ENCODE measurements at places on chromosomes 5 and 9.

- H3K27me3 ChIP-seq = peaks cover 2% of the 10 kb centered on the region
- no peaks in the 10 kb centered on the region for H3K4me1 ChIP-seq
- no peak for DNase-seq
- H3K27ac ChIP-seq = no peak overlapping the region
- no peaks in the 10 kb centered on the region for H3K36me3 ChIP-seq
- H3K4me3 ChIP-seq = no peak overlapping the region
Observed at GRCh38 chr9:93186215-93186945, 2.4 kb downstream of the WNK2 start.

DNA sequence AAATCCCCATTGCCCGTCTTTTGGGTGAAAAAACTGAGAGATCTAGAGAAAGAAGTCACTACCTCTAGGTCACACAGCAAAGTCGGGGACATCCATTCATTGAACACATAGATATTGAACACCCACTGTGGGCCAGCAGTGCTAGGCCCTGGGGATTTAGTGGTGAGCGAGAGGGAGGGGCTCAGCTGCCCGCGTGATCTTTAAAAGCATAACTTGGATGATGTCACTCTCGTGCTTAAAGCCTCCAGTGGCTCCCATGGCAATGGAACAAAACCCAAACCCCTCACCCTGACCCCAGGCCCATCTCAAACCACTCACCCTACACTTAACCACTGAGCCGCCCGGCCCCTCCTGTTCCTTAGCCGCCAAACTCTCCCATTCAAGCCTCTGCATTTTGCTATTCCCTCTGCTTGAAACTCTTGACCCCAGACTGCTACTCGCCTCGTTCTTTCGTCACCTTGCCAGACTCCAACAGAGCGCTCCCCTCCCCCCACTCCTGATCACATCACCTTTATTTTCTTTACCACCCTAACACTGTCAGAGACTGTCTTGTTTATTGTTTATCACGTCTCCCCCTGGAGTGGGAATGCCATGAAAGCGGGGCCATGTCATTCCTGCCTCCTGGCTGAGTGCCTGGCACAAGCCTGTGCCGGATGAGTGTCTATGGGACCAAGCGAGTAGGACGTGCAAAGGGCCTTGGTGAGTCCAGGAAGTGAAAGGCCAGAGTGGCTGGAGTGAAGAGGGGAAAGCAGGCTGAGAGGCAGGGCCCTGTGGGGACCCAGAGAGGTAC, 710 bp upstream of the PIP5KL1 start:
- peaks cover 21% of the 10 kb centered on the region for H3K4me1 ChIP-seq
- H3K27me3 ChIP-seq = no peaks in the 10 kb centered on the region
- no peak overlapping the region for H3K27ac ChIP-seq

- no peaks in the 10 kb centered on the region for H3K27me3 ChIP-seq
- H3K36me3 ChIP-seq = no peaks in the 10 kb centered on the region
- no peaks in the 10 kb centered on the region for H3K4me1 ChIP-seq
- H3K27ac ChIP-seq = no peak overlapping the region
- no peak for DNase-seq
- no peak overlapping the region for H3K4me3 ChIP-seq
Observed at GRCh38 chr9:121527371-121527770, 27.7 kb upstream of the GGTA1 start.

DNA sequence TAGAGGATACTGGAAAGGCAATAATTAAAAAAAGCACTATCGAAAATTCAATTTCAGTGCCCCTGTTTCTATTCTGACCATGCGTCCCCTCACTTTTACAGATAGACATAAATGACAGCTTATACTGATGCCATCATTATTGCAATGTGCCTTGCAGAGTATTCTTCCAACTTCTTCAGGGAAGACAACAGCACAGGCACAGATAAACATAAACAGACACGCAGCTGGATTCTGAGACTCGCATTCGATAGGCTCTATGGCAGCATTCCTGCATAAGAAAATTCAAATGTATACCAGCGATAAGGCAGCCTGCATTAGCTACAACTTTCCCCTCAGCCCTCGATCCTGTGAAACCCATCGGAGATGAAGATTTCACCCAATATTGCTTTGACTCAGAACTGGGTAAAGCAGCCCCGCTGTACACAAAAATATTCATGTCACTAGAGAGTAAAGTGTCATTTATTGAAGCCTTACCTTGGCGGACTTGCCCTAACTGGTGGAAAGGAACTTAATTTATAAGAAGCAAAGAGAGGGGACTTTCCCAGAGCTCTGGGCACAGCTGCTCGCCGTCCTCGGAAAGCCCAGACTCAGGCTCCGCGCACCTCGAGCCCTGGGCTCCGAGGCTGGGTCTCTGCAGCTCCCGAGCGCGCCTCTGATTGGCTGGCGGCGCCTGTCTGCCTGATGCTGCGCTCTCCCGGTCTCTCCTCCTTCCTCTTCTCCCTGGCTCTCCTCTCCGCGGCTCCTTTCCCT, at the start of gene CDH18:
Gene CDH18, minus strand, starts transcription at position 589 of the 750 bp plus-strand sequence. CDS start 149,214 bp downstream, outside the sequence.
- no peaks in the 10 kb centered on the region for H3K27me3 ChIP-seq
- no peaks in the 10 kb centered on the region for H3K36me3 ChIP-seq
- no peak for DNase-seq
- no peaks in the 10 kb centered on the region for H3K4me1 ChIP-seq
- H3K4me3 ChIP-seq = no peak within 1 kb of the TSS
- H3K27ac ChIP-seq = no peak within 1 kb of the TSS

DNA sequence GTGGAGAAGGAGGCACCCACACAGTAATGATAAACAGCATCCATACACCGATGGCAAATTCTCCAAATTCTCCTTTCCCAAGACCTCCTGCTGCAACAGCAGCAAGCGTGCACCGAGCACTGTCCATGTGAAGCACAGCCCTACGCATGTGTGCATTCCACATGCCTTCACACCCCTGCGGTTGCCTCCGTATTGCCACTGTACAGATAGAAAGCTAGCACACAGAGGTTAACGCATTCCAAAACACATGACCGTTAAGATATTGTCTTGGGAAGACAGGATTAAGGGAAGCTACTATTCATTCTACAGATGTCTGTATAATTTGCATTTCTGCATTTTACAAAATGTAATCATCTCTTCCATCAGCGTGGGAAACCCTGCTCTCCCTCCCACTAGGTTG, 6.6 kb downstream of the FLT4 start:
- no peak overlapping the region for H3K27ac ChIP-seq
- no peak for DNase-seq
- no peak overlapping the region for H3K4me3 ChIP-seq
- no peaks in the 10 kb centered on the region for H3K36me3 ChIP-seq

DNA sequence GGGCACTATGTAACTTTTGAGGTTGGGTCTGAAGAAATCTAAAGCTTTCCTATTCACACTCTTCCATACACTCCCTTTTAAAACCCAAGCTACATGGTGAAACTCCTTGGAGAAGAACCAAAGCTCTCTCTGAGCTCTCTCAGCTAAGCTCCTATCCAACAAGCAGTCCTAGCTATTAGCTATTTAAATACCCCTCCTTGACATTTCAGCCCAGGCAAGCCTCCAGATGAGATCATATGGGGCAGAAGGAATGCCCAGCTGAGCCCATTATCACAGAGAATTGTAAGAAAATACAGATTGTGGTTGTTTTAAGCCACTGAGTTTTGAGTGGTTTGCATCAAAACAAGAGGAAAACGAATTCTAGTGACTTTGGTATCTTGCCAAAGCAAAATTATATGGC, 15.2 kb downstream of the HSPB3 start:
- H3K27me3 ChIP-seq = no peaks in the 10 kb centered on the region
- no peaks in the 10 kb centered on the region for H3K36me3 ChIP-seq
- H3K4me3 ChIP-seq = no peak overlapping the region
- no peaks in the 10 kb centered on the region for H3K4me1 ChIP-seq
- no peak overlapping the region for H3K27ac ChIP-seq
- no peak for DNase-seq
